ENCODE measurements at places on chromosomes 2 and 18. TPM values are rescaled to one million over a fixed set of nuclear protein-coding genes. Genes with fewer than 3 reads are reported as not detected.
A peak's percentile ranks its signal among the peaks of the same experiment; 100 is the strongest.

The SMAD4 gene
- total RNA-seq: 110 TPM

The AFF3 gene
- 2.6 TPM for total RNA-seq

The DNER gene
- 21.5 TPM for total RNA-seq

The CCDC85A gene
- 10.2 TPM for total RNA-seq

The TMEM178A gene
- total RNA-seq: 3.9 TPM

The UPP2 gene
- total RNA-seq: not detected

The CFC1B gene
- not detected for total RNA-seq

The TEKT4 gene
- not detected for total RNA-seq

The CXCR1 gene
- total RNA-seq: not detected

The OLA1 gene
- 110 TPM for total RNA-seq

The TUBB8B gene
- not detected for total RNA-seq

The HSBP1L1 gene
- total RNA-seq: 6.8 TPM

The UCN gene
- 1.6 TPM for total RNA-seq

The ZSWIM2 gene
- total RNA-seq: not detected

The RUFY4 gene
- total RNA-seq: not detected

The FAHD2A gene
- 25.7 TPM for total RNA-seq

The EMX1 gene
- total RNA-seq: not detected

GRCh38 chr2:219491278-219491963 lies 7.3 kb upstream of the GMPPA start:
- DNase-seq: no peak

DNA sequence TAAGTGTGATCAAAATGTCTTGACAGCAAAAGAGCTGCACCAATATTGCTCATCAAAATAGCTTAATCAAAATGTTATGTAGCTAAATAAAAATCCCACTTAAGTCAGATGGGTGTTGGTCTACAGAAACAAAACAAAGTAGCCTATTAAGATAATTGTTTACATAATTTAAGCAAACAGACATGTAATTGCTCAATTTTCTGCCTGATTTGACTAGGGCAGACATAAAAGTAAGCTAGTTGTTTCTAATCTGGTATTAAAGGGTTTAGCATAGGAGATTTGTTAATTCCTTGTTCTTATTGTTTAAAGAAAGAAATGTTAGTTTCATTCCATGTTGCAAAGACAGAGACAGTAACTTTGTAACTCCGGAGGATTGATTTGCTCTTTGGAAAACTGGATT lies 11.5 kb upstream of the FEZ2 start:
- DNase-seq: no peak

DNA sequence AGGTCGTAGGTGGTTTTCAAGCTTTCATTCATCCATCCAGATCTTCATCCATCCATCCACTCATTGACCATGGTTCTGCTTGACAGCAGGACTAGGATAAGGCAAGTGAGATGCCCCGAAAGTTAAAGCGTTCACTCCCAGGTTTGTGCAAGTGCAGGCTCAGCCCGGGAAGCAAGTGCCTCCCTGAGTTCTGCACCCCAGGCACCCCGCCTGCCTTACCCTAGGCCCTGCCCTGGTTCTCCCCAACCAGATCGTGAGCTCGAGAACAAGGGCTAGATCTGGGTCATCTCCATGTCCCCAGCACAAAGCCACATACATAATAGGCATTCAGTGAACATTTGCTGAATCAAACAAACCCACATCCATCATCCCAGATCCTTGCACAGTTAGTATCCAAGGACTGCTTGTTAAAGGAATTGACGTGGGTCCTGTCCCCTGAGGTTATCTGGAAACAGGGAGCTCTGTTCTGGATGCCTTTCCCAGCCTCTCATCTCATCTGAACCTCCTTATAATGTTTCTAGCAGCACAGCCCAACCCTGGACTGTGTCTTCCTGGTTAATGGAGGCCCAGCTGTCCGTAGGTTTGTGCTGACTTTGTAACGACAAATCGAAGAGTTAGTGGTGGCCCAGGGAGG lies 116.1 kb upstream of the GPC1 start:
- DNase-seq: no peak

DNA sequence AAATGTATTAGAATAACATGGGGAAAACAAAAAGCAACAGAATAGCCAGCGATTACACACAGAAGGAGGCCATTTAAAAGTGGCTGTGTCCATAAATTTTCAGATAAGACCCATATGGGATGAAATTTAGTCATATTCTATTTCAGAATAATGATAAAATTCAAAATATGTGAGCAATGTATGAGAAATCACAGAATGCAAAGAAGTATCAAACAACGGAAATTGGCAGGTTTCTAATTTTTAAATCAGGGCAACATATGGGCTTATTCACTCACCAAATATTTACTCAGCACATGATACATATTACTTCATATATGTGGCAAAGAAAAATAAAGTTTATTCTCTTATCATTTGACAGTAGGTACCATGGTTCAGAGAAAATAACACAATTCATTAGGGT lies 208.5 kb downstream of the GRB14 start:
- no peak for DNase-seq

GRCh38 chr2:133660510-133660909 lies 92.2 kb upstream of the NCKAP5 start:
- no peak for DNase-seq

DNA sequence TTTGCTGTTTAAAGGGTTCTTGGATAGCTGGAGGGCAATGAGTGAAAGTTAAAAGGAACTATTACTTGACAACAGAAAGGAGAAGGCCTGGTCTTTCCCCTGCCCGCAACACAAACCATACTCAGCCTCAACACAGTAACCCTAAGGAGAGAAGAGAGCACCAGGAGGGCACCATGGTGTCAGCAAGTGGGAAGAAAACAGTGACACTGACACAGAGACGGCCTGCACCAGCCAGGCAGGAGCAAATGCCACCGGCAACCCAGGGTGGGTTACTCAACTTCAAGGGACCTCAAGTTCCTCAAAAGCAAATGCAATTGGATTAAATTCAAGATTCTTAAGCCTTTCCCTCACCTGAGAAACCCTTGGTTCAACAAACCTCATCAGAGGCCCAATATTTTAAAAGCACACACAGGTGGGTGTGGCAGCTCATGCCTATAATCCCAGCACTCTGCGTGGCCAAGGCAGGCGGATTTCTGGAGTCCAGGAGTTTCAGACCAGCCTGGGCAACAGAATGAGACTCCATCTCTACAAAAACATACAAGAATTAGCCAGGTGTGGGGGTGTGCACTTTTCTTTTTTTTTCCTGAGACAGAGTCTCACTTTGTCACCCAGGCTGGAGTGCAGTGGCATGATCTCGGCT lies 52.3 kb downstream of the TFCP2L1 start:
- no peak for DNase-seq

- no peak for DNase-seq
These were observed 52.5 kb downstream of the MBP start for GRCh38 chr18:77079954-77080682.

DNA sequence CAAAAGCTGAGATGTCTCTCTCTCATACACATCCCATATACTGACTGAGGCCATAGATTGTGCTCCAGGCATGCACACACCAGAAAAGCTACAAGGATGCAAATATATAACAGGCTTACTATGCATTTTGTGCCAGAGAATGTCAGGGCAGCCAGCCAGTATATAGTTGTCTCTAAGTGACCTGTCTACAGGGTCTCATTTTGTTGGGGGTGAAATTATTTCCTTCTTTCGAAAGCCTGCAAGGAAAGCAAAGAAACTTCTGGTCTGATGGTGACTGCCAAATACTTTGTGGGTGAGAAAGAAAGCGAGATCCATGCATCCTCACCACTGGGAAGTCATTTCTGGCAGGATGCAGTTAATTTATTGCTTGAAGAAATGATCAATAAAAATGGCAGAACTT lies 70.2 kb downstream of the CDCA7 start:
- DNase-seq: no peak

DNA sequence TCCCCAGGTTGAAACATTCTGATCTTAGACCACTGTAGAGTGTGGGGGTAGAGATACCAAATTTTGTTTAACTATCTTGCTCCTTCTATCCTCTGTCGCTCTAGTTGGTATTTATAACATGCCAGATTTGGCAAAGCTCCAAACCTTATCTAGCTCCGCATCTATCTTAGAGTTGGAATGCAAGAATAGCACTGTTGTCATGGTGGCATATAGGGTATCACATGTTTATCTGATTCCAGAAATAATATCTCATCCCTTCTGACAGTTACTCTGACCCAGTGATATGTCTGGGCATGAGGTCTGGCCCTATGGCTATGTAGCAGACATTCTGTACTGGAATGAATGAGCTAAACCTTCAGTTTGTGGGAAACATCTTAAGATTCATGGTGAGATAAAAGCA lies 51.7 kb downstream of the CABYR start:
- DNase-seq: no peak

DNA sequence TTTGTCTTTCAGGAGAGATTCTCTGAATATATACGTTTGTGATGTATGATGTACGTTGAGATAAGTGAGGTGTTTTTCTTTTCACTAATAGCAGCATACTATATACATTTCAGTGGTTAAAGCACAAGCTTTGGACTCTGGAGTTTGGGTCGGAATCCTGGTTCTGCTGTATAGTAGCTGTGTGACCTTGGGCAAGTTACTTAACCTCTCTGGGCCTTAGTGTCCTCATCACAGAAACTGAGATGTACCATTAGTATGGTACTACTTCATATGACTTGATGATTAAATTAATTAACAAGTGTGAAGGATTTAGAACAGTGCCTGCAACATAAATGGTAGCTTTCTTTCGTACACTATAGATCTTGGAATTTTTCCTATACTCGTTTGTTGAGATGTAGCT lies 258.7 kb downstream of the CDCA7 start:
- no peak for DNase-seq

- DNase-seq: peak; percentile 67
These were observed 7.5 kb downstream of the ASB1 start for GRCh38 chr2:238433941-238434845.

DNA sequence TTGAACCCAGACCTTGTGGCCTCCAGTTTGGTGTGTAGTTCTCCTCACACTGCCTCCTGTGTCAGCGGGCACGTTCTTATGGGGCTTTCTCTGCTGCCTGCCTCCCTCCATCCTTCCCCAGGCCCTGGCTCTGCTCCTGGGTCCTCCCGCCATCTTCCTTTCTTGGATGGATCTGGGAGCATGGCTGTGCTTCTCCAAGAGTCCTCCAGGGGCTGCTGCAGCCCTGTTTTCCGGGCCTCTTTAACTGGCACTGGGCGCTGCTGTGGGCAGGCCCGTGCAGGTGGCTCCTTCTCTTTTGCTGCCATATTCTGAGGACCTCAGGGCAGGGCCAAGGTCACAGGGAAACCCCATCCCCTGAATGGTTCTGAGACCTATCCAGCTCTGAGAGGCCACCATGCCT lies 17.8 kb downstream of the THNSL2 start:
- DNase-seq: peak; percentile 36

DNA sequence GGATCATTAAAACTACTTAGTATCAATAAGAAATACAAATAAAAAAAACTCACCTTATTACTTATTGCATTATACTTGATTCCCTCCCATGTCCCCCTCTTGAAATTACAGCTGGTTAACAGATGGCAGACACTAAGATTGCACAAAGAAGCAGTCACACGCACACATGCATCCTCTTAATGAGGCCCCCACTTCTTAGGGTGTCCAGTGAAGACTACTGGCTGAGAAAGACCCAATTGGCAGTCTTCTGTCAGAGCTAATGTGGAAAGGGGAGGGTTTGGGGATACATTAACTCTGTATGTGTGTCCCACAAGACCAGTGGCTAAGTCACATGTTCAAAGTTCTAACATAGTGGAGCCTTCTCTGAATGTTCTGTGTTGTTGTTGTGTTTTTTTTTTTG lies 210.7 kb downstream of the MTX2 start:
- DNase-seq: no peak

DNA sequence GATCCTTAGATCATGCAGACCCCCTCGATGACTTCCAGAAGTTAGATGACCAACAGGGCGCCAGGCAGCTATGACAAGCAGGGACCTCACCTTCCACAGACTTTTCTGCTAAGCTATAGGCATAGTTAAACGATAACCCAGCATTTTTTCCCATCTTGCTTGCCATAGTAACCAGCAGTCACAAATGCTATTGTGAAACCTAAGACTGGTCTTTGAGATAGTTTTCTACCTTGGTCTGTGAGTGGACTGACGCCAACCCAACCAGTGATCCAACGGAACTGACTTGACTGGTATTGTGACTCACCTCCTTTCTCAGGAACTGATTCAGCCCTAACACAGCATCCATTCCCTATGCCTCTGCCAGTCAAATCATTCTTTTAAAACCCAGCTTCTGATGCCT lies 361.2 kb downstream of the LRRTM4 start:
- DNase-seq: peak; percentile 12

DNA sequence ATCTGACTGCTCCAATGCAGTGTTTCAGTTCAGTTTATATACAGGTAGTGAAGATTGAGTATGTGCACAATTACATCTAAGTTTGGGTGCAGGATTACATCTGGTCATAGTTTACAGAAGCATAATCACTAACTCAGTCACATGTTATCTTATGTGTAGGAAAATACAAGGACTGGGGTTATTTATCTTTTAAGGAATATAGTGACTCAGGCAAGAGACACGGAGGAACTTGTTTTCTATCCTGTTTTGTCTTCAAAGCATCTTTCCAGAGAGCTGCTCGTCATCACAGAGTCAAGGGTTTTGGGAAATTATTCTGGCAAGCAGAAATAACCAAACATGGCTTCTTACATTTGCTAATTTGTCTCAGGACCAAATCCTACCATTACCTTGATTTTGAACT lies 1371.5 kb upstream of the TMEFF2 start:
- DNase-seq: peak; percentile 3

- peak; percentile 32 for DNase-seq
These were observed 164.4 kb upstream of the MGAT5 start for GRCh38 chr2:134089454-134089853.

DNA sequence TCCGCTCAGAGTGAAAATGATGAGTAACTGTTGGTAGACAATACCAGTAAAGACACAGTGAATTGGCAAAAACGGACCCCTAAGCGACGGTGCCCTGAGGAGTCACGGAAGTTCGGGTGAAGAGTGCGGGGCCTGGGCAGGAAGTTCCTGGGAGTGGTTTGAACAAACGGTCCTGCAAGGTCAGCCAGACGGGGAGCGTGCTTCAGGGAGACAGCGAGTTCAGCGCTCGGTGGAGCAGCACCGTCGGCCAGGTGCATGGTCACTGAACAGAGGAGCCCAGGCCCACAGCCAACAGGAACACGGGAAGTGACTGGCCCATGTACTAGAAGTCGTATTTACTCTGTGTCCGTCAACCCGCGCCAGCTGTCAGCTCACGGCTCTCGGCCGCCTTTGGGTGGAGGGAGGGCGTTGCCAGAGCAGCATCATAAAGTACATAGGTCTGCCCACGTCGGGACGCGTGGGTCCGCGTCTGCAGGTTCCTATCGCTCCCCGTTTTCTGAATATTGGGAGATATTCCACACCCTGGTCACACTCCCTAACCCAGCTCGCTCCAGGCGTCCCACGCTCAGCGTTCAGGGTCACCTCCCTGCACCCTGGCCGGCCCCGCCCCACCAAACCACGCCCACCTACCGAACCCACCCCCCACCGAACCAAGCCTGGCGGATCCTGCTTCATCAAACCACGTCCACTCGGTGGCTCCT lies 75.6 kb upstream of the UXS1 start:
- peak; percentile 4 for DNase-seq
